Stimulated activated CD8-positive, alpha-beta memory T cell treated with anti-CD3 and anti-CD28 coated beads, Interleukin-4, amount 100 ng/mL, for 24 hours (primary cell): ENCODE measurements at places on chromosomes 3 and 15.

DNA sequence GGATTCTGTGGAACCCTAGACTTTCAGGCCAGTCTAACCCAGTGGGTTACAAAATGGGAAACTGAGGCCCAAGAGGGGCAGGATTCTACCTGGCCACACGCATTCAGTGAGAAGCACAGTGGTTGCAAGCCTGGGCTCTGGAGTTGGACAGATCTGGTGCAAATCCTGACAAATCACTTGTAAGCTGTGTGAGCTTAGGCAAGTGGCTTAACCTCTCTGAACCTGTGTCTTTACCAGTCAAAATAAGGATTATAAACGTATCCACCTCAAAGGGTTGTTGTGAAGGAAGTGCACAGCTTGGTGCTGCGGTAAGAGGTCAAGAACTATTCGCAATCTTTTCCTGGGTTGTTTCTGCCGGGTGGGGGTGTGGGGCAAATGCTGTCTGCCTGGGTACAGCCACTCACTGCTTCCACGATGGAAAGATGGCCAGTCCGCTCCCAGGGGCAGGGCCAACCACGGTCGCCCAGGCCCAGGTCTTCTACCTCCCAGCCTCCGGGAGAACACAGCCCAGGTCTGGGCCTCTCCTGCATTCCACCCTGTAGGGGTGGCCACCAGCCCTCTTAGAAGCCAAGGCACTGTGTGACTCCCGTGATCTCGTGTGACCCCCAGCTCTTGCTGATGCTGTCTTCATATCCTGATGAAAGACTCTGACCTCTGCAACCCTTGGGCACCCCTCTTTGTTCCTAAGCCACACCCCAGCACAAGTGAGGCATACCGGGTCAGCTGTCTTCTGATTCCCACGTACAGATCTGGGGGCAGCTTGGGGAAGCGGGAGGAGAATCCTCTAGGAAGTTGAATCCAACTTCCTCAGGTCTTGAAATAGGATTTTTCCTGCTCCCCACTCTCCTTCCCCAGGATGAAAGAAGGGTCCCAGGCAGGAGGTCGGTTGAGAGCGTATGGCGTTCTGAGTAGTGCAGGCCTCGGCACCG, 1.5 kb downstream of the CHRNA3 start:
- no peak for DNase-seq

DNA sequence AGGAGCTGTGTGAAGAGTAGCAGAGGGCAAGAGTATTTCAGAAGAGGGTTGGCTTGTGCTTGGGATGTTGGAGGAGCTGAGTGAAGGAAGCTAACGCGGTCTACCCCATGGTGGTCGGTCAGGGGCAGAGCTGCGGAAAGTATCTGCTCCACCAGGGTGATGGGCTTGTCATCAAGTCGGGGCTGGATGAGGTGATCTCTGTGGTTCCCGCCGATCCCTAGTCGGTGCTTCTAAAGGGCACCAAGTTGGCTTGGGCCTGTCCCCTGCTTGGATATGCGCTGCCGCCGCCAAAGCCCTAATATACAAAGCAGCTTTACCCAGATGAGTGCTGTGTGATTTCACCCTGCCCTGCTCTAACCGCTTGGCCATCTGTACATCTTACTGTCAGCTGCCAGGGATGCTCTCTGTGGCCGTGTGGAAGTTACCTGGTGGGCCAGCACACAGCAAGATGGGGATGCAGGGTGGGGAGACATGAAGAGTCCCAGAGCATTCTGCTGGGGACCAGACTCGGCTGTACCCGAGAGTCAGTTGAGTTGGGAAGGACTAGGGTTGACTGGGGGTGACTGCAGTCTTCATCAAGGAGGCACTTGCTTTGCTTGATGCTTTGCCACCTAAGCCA, 226.1 kb upstream of the BHLHE40 start:
- no peak for DNase-seq

GRCh38 chr3:138426211-138426610, 8.2 kb upstream of the ESYT3 start:
- DNase-seq = no peak

DNA sequence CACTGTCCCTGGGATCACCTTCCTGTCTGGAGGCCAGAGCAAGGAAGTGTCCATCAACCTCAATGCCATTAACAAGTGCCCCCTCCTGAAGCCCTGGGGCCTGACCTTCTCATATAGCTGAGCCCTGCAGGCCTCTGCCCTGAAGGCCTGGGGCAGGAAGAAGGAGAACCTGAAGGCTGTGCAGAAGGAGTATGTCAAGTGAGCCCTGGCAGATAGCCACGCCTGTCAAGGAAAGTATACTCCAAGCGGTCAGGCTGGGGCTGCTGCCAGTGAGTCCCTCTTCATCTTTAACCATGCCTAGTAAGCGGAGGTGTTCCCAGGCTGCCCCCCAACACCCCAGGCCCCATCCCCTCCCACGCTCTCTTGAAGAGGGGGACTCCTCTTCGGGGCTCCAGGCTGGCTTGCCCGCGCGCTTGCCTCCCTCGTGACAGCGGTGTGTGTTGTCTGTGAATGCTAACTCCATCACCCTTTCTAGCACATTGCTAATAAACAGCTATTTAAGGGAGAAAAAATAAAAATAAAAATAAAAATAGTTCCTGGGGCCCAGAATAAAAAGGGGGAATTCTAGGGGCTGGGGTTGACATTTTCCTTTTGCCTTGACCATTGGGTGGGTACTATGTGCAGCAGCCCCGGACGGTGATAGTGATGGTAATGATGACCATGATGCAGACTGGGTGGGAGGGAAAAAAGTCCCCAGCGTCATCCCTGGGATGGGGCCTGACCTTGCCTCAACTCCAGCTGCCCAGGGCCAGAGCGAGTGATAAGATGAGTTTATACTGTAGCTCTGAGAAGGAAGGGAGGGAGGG, 3.3 kb upstream of the ALAS1 start:
- no peak for DNase-seq

- no peak for DNase-seq
Measured at GRCh38 chr3:148606979-148607378, 90.7 kb upstream of the AGTR1 start.

DNA sequence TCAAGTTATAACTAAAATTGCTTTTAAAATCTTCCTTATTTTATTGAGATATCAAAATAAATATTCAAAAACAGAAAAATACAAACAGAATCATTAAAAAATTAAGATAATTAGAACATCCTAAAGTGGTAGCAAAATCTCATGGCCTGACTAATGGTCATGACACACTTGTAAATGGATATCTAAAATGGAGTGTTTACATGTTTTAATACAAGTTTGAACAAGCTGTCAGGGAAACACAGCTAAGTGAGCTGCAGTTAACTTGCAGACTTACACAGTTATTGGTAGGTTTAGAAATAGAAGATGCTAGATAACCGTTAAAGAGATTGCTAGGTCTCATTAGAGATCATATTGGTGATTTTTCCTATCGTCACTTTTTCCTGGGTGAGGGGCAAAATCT, 242.3 kb downstream of the LPP start:
- no peak for DNase-seq

DNA sequence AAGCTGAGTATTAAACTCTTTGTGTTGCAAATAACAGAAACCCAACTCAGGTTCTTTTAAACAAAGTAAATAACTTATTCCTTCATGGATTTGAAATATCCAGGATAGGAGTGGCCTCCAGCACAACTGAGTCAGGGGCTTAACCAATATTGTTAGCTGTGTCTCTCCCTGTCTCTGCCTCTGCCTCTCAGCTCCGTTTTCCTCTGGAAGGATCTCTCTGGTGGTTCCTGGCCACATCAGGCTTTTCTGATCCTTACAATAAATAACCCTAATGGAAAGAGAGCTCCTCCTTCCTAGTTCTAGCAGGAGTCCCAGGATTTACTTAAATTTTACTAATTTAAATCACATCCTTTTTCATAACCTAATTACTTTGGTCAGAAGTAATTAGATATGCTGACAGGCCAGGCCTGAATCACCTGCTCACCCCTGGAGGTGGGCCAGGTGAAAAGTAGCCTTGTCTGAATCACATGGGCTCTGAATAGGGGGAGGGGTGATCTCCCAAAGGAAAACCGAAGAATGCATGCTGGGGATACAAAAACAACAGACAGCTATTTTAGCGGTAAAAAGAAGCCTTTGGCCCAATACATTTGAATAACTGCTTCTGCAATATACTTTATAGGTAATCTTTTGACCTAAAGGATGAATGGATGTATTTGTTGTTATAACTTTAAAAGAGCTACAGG, 75.4 kb downstream of the REC114 start:
- DNase-seq = no peak

- no peak for DNase-seq
Measured at GRCh38 chr15:81338170-81339007, 14.4 kb upstream of the STARD5 start.
